ENCODE measurements at places on chromosomes 4 and X. TPM values are rescaled to one million over a fixed set of nuclear protein-coding genes. Genes with fewer than 3 reads are reported as not detected.

- DNase-seq, result no peak
- no peak overlapping the region for H3K27ac ChIP-seq
- H3K4me1 ChIP-seq, result no peaks in the 10 kb centered on the region
- H3K27me3 ChIP-seq, result no peaks in the 10 kb centered on the region
- no peak overlapping the region for H3K4me3 ChIP-seq
These were observed 391.5 kb downstream of the GASK1B start for GRCh38 chr4:157781361-157781760.

- no peaks in the 10 kb centered on the region for H3K4me1 ChIP-seq
- H3K27ac ChIP-seq, result no peak overlapping the region
- H3K36me3 ChIP-seq, result no peaks in the 10 kb centered on the region
These were observed 286.1 kb upstream of the TBX22 start for GRCh38 chrX:79728421-79728820.

- peaks cover 11% of the 10 kb centered on the region for H3K36me3 ChIP-seq
- no peaks in the 10 kb centered on the region for H3K4me1 ChIP-seq
- H3K27ac ChIP-seq, result no peak overlapping the region
- no peaks in the 10 kb centered on the region for H3K27me3 ChIP-seq
These were observed 12.2 kb downstream of the SOD3 start for GRCh38 chr4:24807611-24808010.

- no peak for DNase-seq
- H3K4me3 ChIP-seq, result no peak overlapping the region
- H3K27ac ChIP-seq, result no peak overlapping the region
- no peaks in the 10 kb centered on the region for H3K4me1 ChIP-seq
- H3K27me3 ChIP-seq, result no peaks in the 10 kb centered on the region
These were observed 42.8 kb downstream of the ELOVL6 start for GRCh38 chr4:110155654-110156053.

DNA sequence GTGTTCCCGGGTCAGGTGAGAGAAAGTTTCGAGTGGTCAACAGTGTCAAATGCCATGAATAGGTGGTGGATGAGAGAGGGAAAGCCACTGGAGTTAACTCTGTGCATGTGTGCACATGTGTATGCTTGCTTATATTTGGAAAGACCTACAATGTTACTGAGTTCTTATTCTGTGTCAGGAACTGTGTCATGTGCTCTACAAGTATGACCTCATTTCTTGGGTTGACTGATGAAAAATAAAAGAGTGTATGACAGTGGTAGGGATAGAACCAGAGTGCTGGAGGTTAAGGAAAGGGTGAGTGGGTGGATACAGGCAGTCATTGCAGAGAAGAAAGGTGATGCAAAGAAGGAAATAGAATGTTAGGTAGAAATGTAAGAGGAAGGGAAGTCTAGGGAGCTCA, 22.1 kb upstream of the DGKK start:
- H3K4me1 ChIP-seq, result no peaks in the 10 kb centered on the region
- no peak for DNase-seq
- no peaks in the 10 kb centered on the region for H3K27me3 ChIP-seq
- H3K4me3 ChIP-seq, result no peak overlapping the region
- no peaks in the 10 kb centered on the region for H3K36me3 ChIP-seq

CLNK gene
- 0.11 TPM for total RNA-seq

XPNPEP2 gene
- 2.1 TPM for total RNA-seq

BEX5 gene
- total RNA-seq, result 1.5 TPM

BOD1L1 gene
- 15.7 TPM for total RNA-seq

Data from heart left ventricle (tissue), 16 donors.